ENCODE measurements at places on chromosomes 4 and X.

DNA sequence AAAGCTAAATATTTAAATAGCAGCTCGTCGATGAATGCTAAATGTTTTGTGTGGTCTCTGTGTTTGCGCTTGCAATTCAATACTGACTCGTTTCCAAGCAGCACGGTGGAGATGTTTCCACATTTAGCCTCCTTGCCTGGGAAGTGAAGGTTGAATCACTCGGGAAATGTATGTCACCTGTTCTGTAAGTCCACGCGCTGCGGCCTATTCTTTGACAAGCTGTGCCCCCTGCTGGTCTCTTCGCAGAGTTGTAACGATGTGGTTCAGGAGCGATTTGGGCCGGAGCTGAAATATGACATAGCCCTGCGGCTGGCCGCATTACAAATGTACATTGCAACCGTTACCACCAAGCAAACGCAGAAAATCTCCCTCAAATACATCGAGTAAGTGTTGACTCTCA is 89.6 kb upstream of the PRPS2 start:
- no peak for DNase-seq

GRCh38 chrX:51954592-51954991 is 61.2 kb downstream of the MAGED1 start:
- no peak for DNase-seq

- no peak for DNase-seq
These were observed 8.3 kb upstream of the MAP7D3 start for GRCh38 chrX:136259543-136259942.

GRCh38 chr4:121684561-121684960 is 12.2 kb downstream of the ANXA5 start:
- no peak for DNase-seq

DNA sequence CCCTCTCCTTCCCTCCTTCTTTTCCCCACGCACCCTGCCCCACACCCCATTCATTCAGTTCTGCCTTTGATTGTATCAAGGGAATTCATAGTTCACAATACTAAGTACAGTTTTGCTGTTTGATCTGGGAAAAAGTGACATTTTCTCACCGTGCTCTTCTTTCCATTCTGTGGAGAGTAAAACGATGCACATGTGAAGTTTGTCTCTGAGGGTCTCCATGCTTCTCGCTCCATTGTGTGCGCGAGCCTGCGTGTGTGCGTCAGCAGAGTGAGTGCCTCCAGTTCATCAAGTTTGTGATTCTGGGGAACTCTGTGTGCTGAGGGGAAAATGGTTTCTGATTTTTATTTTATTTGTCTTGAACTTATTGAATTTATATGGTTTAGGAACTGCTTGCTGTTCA is 1.9 kb downstream of the STK26 start:
- no peak for DNase-seq

- DNase-seq, result no peak
These were observed 428.0 kb downstream of the ZNF674 start for GRCh38 chrX:46117234-46117633.

GRCh38 chrX:97294041-97294440 is 410.3 kb downstream of the RPA4 start:
- DNase-seq, result no peak

- DNase-seq, result no peak
These were observed 73.6 kb downstream of the TMEM156 start for GRCh38 chr4:38958453-38959190.

DNA sequence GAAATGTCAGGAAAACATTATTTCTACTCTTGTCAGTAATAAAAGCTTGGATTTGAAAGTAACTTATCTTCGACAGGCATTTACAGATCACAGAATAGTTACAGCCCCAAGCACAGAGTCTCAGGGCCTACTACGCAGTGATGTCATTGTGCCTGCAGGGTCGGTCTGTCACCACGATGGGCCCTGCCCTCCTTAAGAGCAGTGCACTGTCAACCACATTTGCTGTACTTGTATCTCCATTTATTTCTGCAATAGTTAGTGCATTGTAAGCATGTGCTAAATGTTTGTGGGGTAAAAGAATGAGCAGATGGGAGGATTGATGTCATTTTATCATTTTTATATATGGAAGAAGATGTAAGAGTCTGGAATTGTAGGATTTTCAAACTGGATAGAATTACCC is 13.6 kb upstream of the CCKAR start:
- no peak for DNase-seq

GRCh38 chr4:13580036-13580435 is 35.7 kb upstream of the NKX3-2 start:
- DNase-seq, result no peak

DNA sequence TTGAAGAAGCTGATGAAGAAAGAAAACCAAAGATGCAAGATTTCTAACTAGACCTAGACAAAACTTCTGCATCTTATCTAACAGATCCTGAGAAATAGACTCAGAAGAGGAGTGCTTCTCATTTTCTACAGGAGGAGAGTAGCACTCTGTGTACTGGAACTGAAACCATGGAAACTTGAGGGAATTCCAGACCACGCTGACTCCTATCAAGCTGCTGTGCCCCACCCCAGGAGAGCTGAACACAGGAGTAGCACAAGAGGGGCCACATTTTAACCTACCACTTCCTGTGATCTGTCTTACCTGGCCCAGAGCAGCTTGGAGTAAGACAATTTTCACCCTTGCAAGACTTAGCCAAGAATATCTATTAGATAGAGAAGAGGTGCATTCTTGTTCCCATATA is 248.9 kb downstream of the SCFD2 start:
- no peak for DNase-seq

- no peak for DNase-seq
These were observed 196.6 kb downstream of the IL1RAPL2 start for GRCh38 chrX:104762641-104763040.

DNA sequence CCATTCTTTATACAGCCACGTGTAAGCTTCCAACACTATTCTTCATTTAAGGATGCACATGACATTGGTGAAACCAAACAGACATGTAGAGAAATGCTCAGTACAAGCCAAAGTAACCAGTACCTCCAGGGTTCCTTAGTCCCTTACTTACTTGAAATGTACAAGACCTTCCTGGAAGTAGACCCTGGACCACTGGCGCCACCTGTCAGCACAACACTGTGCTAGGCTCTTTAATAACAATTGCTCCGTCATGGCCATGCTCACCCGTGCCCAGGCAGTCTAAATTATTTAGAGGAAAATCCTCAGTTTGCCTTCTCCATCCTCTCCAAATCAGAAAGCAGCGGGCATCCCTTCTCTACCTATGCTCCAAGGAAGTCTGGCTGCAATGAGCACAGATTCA is 52.7 kb downstream of the ADGRA3 start:
- no peak for DNase-seq

GRCh38 chrX:47179221-47179927 is 14.3 kb upstream of the UBA1 start:
- no peak for DNase-seq

GRCh38 chr4:132396636-132397035 is 752.5 kb upstream of the PCDH10 start:
- no peak for DNase-seq

DNA sequence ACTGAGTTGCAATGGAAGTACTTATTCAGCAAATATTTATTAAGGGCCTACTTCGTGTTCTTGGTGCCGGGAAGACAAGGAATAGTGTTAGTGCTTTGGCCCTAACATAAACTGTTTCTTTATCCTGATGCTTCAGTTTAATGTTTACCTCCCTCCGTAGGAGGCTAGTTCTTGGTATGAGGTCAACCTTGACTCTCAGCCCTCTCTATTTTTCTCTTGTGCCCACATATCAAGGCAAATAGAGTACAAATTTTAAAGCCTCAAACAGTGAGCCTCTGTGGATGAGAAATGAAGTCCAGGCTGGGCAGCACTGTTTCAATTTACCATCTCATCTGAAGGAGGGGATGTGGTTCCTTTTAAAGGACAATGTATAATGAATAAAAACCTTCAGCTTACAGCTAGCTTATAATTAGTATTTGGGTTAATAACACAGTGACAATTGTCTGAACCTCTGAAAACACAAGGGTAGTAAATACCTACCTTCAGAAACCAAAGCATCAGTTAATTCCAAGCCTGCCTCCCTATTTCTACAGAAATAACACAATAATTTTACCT is 68.5 kb downstream of the SH3RF1 start:
- no peak for DNase-seq

DNA sequence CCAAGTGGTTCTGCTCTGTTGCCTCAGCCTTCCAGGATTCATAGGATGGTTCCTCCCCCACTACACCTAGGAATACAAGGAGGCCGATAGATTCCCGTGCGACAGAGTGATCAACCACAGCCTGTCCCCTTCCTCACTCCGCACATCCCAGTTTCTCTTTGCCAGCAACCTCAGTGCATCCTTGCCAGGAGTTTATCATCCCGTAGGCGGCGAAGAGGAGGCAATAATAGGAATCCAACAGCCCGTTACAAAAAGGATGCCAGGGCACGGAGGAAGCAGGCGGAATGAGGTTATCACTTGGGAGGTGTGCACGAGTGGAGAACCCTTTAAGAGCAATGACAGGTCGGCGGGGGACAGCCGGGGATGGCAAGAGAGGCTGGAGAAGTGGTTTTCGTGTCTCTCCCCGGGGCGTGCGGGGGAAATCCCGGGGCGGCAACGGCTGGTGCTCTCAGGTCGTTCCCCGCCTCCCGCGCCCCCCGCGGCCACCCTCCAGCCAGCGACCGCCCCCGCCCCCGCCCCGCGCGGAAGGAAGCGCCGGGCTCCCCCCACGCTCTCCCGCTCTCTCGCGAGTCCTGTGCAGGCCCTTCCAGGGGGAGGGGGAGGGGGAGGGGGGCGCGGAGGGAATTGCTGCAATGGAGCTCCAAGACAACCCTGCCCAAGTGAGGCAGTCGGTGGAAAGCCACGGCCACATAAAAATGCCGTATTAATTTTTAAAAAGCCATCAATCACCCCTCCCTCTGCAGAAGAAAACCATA is 1.6 kb downstream of the PPP3CA start:
- peak; percentile 54 for DNase-seq

DNA sequence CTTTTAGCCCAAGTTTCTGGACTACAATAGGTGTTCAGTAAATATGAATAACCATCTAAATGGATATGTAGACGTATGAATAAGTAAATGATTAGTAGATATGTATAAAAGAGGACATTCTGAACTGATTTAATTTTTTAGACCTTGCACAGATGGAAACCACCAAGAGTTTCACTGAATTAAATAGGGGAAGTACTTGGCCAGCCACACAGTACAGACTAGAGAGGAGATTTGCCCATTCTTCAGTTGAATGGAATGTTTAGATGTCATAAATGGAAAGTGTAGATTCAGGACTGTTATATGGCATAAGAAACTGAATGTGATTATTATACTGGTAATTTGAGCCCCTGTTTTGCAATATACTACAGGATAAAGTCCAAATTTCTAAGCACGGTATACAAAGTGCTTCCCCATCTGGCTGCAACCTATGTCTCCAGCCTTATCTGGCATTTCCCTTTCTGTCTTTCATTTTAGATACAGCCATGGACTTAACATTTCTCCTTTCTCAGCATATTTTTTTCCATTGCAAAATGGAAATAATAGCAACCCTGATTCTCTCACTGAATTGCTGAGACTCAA is 137.8 kb upstream of the HS3ST1 start:
- DNase-seq, result no peak

- DNase-seq, result no peak
These were observed 150.2 kb downstream of the RRAGB start for GRCh38 chrX:55867708-55868107.

- DNase-seq, result no peak
These were observed 58.7 kb downstream of the LEF1 start for GRCh38 chr4:108109997-108110416.

GRCh38 chr4:118280501-118281218 is 72.1 kb downstream of the PRSS12 start:
- no peak for DNase-seq

- DNase-seq, result no peak
These were observed 230.2 kb downstream of the AFAP1 start for GRCh38 chr4:7709431-7709830.

DNA sequence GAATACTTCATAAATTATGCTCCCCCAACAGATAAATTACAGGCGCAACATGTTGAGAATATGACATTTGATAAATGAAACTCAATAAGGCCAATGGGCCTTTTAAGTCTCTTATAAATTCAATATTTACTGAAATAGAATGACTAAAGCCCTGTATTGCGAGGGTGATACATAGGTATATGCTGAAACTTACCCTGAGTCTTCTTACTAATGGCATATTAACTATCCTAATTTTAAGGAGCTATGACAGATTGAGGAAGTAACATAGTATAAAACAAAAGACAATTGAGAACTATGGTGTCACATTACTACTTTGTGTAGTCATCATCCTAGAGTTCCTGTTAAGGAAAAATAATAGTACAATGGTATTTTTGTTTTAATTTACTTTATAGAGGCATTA is 440.7 kb downstream of the IL15 start:
- DNase-seq, result no peak

GRCh38 chr4:168618577-168619265 is 121.9 kb downstream of the PALLD start:
- no peak for DNase-seq

- no peak for DNase-seq
These were observed 1950.9 kb upstream of the TENM3 start for GRCh38 chr4:180292339-180292738.

DNA sequence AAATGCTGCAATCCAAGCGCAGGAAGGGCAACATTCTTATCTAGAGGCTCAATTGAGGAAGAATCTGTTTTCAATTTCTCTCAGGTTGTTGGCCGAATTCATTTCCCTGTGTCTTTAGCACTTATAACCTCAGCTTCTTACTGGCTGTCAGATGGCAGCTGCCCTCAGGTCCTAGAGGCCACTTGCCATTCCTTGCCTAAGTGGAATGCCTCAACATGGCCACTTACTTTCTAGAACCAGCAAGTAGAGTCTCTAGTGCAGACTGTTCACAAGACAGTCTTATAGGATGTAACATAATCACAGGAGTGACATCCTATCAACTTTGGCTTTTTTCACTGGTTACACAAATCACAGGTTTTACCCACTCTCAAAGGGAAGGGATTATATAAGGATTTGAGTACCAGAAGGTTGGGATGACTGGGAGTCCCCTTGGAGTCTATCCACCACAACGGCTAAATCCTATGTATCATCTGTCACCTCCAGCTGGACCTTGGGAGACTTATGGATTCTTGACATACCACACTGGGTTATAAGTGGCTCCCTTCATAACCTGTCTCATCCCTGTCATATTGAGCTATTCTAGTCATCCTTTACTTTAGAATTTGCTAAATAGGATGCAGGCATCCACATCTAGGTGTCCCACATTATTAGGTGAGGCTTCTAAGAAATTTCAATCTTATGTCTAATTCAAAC is 297.9 kb upstream of the CTSO start:
- DNase-seq, result no peak

GRCh38 chr4:80717204-80717603 is 313.3 kb upstream of the BMP3 start:
- no peak for DNase-seq

DNA sequence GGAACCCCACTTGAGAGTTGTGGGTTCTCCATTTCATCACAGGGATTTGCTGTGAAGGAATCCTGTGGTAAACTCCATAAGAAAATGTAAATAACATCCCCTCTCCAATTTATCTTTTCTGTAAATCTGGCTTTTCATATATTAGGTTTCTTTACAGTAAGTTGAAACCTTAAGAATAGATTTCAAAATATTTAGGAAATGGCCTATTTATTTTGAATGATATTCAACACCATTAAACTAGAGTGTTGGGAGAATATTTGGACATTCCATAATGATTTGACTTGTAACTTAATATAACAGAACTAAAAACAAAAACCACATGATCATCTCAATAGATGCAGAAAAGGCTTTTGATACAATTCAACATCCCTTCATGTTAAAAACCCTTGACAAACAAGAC is 197.3 kb upstream of the PGRMC2 start:
- DNase-seq, result no peak

- no peak for DNase-seq
These were observed 62.8 kb downstream of the FAM9B start for GRCh38 chrX:8971116-8971515.

GRCh38 chr4:123476089-123476488 is 79.5 kb downstream of the SPRY1 start:
- no peak for DNase-seq

GRCh38 chr4:112975567-112976355 is 73.7 kb upstream of the ANK2 start:
- no peak for DNase-seq

Measured in stimulated activated naive CD4-positive, alpha-beta T cell treated with Interleukin-2 at 50 U/mL for 16 hours (primary cell).